T-helper 17 cell (primary cell): ENCODE measurements at places on chromosomes 13 and 19. TPM values are rescaled to one million over a fixed set of nuclear protein-coding genes. Genes with fewer than 3 reads are reported as not detected.
A peak's percentile ranks its signal among the peaks of the same experiment; 100 is the strongest.

The ZFR2 gene
- 1.3 TPM for total RNA-seq

The PET100 gene
- 106 TPM for total RNA-seq

GRCh38 chr13:42628666-42629065 is 54.7 kb downstream of the TNFSF11 start:
- no peak for DNase-seq
- H3K27me3 ChIP-seq: peaks cover 29% of the 10 kb centered on the region
- no peak overlapping the region for H3K4me3 ChIP-seq
- H3K4me1 ChIP-seq: no peaks in the 10 kb centered on the region
- no peak overlapping the region for H3K27ac ChIP-seq
- no peaks in the 10 kb centered on the region for H3K36me3 ChIP-seq

- peaks cover 3% of the 10 kb centered on the region for H3K36me3 ChIP-seq
- DNase-seq: no peak
- H3K4me3 ChIP-seq: no peak overlapping the region
- H3K4me1 ChIP-seq: peaks cover 10% of the 10 kb centered on the region
- H3K27ac ChIP-seq: no peak overlapping the region
Measured at GRCh38 chr19:37933937-37934358, 26.9 kb downstream of the SIPA1L3 start.

- no peak overlapping the region for H3K27ac ChIP-seq
- H3K4me3 ChIP-seq: peak overlapping the region; percentile 3
- H3K36me3 ChIP-seq: peaks cover 12% of the 10 kb centered on the region
- DNase-seq: no peak
- H3K27me3 ChIP-seq: no peaks in the 10 kb centered on the region
Measured at GRCh38 chr19:47135156-47135555, 4.5 kb downstream of the SAE1 start.

- H3K4me3 ChIP-seq: no peak overlapping the region
- H3K27ac ChIP-seq: no peak overlapping the region
- no peaks in the 10 kb centered on the region for H3K36me3 ChIP-seq
- H3K4me1 ChIP-seq: no peaks in the 10 kb centered on the region
- no peaks in the 10 kb centered on the region for H3K27me3 ChIP-seq
- no peak for DNase-seq
Measured at GRCh38 chr13:71240911-71241310, 626.1 kb downstream of the DACH1 start.

DNA sequence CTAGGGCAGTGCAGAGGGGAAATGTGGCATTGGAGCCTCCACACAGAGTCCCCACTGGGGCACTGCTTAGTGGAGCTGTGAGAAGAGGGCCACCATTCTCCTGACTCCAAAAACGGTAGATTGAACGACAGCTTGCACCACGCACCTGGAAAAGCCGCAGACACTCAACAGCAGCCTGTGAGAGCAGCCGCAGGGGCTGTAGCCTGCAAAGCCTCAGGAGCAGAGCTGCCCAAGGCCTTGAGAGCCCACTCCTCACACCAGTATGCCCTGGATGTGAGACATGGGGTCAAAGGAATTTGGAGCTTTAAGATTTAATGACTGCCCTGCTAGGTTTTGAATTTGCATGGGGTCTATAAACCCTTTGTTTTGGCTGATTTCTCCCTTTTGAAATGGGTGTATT is 31.7 kb downstream of the NEK5 start:
- no peak overlapping the region for H3K27ac ChIP-seq
- H3K36me3 ChIP-seq: no peaks in the 10 kb centered on the region
- no peak overlapping the region for H3K4me3 ChIP-seq
- H3K4me1 ChIP-seq: no peaks in the 10 kb centered on the region
